Activated B cell treated with CpG ODN at 0.5 μM for 24 hours (primary cell): ENCODE measurements at places on chromosomes 7 and 10. TPM values are rescaled to one million over a fixed set of nuclear protein-coding genes. Genes with fewer than 3 reads are reported as not detected.

GRCh38 chr7:11747715-11748485 is 84.1 kb downstream of the THSD7A start:
- DNase-seq: no peak

CYP3A4 gene
- not detected in 2 replicates for total RNA-seq

DRGX gene
- not detected in 2 replicates for total RNA-seq

GRCh38 chr10:77817541-77817940 is 109.0 kb downstream of the DLG5 start:
- no peak for DNase-seq

TAS2R41 gene
- not detected in 2 replicates for total RNA-seq
